ENCODE measurements at places on chromosomes 2 and 18.

DNA sequence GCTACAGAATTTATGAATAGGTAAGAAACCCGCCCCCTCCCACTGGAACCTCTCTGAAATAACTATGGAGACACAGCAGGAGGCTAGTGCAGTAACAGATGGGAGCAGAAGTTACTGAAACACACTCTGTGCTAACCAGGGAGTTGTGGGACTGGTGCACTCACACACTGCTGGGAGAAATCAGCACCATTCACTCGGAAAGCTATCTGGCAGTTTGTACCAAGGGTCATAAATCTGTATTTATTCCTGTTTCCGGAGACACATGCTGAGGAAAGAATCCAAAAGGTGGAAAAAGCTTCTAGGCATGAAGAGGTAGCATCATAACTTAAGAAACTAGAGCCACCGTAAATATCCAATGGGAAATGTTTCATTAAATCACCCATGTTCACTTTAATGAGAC, 39.9 kb downstream of the TGFA start:
- no peak for DNase-seq

DNA sequence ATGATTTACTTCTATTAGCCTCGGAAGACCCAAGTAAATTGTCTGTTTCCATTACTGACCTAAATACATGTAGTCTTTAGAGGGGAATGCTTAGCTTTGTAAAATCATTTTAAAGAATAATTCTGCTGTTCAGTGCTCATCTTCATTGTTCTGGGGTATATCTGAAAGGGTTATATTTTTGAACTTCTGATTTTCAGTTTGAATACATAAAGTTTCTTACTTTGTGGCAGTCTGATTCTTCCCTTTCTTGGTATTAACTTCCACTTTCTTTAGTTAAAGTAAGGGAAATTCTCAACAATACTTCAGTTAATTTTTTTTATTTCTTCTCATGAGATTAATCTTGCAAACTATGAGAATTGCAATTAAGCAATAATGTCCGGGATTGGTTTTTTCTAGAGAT, 148.4 kb downstream of the DOCK10 start:
- no peak for DNase-seq

DNA sequence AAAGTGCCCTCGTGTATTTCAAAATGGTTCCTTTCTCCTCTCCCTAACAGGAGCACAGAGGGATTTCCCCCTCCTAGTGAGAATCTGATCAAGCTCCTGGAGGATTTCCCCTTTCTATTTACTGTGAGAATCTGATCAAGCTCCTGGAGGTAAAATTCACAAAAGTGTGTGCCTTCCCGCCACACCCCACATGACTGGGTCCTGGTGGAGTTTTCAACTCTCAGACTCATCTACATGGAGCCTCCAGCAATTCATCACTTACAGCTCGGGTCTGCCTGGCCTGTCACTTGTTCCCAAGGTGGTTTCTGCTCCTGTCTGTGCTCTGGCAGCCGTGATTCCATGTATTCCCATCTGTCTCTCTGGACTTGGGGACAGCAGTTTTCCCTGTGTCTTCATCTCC, 590.7 kb downstream of the FBXO15 start:
- no peak for DNase-seq

DNA sequence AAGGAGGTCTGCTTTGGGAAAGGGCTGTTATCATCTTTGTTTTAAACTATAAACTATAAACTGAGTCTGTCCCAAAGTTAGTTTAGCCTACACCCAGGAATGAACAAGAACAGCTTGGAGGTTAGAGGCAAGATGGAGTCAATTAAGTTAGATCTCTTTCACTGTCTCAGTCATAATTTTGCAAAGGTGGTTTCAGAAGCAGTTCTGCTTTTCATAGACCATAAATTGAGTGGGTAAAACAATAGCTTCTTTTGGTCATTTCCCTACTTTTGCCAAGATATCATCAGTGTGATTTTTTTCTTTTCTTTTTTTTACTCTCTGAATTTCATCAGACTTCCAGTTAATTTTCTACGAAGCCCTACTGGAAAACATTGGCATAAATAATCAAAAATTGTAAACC, 117.0 kb downstream of the AP1S3 start:
- DNase-seq = no peak

- DNase-seq = no peak
Observed at GRCh38 chr2:28622101-28622499, 126.2 kb downstream of the PLB1 start.

GRCh38 chr18:56001576-56001975, 413.6 kb upstream of the TCF4 start:
- DNase-seq = no peak

- no peak for DNase-seq
Observed at GRCh38 chr2:42169874-42170521, 845 bp downstream of the EML4 start.

- DNase-seq = no peak
Observed at GRCh38 chr18:35019933-35020332, 21.3 kb upstream of the MAPRE2 start.

GRCh38 chr2:59237311-59237710, 996.2 kb upstream of the FANCL start:
- DNase-seq = no peak

DNA sequence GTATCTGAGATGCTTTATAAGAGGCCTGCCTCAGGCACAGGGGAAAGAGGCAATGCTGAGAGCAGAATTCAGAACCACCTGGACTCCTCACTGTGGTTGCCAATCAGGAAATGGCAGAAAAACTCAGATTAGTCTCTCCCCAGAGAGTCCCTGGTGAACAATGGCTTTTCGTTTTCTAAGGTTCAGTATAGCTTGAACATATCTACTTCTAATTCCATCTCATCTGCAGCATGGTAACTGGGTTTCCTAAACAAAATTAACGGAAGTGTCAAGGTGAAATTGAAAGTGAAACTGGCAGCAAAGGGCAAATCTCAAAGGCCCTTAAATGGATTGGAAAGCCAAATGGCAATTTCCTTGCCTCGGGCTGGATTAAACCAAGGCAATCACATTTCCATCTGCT, 480.2 kb upstream of the ACVR2A start:
- DNase-seq = no peak

DNA sequence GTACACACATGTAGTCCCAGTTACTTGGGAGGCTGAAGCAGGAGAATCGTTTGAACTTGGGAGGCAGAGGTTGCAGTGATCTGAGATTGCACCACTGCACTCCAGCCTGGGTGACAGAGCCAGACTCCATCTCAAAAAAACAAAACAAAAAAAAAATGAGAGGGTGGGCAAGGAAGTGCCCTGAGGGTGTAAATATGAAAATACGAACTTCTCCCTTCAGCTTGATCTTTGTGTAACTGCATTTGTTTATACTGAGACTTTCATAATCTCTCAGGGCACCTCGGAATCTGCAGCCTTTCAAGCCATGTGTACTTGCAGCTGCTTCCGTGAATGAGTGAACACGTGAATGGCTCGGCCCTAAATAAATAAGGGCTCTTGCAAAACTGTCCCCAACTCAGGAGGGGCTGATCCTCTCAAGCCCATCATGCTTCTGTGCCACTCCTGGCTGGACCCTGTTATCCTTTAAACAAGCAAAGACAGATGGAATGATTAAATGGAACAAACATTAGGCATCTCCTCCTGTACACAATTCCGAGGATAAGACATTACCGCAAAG, 96.8 kb downstream of the BOD1L2 start:
- no peak for DNase-seq

DNA sequence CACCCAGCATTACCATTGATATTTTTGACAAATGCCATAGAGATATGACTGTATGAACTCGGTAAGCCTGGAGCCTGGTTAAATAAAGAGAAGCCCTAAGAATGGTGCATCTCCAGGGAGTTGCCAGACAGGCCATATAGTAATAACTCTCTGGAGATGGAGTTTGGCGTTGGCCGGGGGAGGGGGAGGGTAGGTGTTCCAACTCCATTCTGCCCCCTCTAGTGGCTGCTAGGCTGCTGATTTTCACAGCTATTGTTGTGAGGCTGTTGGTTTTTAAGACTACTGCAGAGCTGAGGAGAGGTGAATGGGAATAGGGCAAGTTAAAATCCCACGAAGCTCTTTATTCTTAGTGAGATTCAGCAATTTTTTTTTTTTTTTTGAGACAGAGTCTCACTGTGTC, 99.9 kb downstream of the GALNT14 start:
- DNase-seq = no peak

DNA sequence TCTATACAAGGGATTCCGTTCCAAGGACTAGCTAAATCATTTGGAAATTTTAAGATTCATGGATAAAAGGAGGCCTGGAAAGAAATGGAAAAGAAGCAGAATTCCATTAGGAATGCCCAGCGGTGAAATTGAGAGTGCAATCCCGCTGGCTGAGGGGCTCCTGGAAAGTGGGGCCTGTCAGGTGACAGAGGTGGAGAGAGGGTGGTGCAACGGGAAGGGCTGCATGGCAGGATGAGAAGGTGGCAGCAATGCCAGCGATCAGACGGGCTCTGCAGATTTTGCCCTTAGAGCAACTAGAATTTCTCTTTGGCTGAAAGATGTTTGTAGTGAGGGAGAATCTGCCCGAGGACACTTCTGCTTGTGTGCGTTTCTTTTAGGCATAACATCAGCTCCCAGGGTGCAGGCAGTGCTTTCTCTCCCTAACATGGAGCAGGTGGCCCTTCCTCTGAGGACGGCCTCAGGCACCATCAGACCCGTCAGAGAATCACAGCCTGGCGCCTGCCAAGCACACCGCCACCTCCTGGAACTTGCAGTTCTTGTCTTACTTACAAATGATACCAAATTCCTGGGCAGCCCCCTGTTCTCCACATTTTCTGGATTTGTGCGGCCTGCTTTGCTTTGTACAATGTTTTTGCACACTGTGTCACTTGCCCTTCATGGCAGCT, 261.6 kb downstream of the NDUFA10 start:
- no peak for DNase-seq

DNA sequence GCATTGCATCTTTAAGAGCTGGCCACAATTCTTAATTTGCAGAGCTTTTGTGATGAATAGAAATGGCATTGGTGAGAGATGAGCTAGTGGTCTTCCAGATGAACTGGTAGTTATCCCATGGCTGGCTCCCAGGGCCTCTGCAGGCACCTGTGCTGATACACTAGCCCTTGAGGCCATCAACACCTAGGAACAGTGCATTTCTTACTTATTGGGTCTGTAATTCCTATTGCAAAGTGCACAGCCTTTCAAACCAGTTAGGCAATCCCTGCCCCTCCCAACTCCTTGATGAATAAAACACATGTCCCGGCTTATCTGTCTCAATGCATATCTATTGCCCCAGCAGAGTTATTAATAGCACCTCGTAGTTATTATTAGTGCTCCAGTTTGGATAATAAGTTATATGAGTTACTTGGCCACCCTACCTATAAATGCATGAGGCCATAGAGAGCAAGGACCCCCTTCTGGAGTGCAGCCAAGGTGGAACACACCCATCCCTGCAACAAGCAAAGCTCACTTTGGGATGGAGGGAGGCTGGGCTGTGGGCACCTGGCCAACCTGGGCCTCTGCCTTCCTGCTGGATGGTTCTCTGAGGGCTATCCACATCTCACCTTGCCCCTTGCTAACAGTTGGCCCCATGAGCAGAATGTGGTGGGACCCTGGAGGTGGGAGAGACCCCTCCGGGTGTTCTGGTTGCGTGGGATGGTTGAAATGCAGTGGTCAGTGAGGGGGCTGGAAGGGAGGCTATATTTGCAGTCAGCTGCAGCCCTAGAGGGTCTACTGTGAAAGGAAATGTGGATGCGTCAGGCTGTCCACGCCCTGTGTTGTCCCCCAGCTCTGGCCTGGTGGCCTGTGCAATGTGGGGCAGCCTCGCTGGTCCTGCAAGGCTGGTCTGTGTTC, 455.9 kb upstream of the HS6ST1 start:
- DNase-seq = no peak

DNA sequence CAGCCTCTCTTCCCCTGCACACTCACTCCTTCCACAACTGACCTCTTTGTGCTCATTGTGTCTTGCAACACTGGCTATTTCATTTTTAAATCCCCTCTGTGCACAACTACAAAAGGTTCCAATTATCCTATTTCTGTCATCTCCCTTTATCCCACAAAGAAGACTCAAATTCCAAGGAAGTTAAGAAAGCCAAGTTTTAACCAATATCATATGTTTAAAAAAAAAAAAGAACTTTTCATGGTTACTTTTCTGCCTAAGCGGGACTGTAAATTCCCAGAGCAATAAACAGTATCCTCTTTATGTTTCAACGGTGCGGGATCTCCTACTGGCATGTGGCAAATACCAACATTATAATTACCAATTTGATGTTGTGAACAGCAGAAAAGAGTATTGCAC, 83.8 kb downstream of the DOCK10 start:
- DNase-seq = peak; percentile 82

DNA sequence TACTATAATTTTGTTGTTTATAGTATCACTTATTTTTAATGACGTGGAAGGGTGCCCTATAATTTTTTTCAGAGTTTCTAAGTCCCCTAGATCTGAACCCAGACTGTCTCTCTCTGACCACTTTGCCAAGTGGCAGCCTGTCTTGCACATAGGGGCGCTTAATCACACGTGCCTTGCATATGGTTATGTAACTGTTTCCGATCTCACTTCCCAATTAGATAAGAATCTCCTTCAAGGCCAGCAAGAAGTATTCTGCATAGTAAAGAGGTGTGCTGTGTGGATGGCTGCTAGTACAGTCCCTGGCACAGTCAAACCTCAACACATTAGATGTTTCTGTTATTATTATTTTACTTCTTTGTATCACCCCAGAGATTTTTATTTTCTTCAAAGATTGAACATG, 197.8 kb upstream of the SIX2 start:
- no peak for DNase-seq

GRCh38 chr2:106097038-106098000, 96.8 kb downstream of the UXS1 start:
- DNase-seq = no peak

DNA sequence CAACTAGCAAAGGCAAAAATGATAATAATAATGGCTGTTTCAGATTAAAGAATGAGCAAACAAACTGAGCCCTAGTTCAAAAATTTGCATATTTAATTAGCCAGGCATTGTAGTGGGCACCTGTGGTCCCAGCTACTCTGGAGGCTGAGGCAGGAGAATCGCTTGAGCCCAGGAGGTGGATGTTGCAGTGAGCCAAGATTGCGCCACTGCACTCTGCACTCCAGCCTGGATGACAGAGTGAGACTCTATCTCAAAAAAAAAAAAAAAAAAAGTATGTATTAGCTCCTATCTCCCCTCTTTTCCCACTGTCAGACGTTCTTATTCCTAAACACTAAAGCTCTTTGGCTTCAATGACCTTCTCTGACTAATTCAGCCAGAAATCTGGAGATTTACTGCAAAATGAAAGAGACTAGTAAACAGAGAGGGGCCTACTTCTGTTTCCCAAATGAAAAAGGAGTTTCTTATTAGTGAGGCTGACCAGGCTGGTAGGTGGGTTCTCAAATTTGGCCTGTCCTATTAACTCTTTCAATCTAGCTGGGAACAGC, 3.9 kb upstream of the SRBD1 start:
- no peak for DNase-seq

- DNase-seq = peak; percentile 4
Observed at GRCh38 chr2:166573391-166573790, 79.3 kb upstream of the SCN7A start.
